ENCODE measurements at places on chromosomes 11 and 22.

- no peak for DNase-seq
Observed at GRCh38 chr11:45918962-45919675, 1.4 kb upstream of the PEX16 start.

DNA sequence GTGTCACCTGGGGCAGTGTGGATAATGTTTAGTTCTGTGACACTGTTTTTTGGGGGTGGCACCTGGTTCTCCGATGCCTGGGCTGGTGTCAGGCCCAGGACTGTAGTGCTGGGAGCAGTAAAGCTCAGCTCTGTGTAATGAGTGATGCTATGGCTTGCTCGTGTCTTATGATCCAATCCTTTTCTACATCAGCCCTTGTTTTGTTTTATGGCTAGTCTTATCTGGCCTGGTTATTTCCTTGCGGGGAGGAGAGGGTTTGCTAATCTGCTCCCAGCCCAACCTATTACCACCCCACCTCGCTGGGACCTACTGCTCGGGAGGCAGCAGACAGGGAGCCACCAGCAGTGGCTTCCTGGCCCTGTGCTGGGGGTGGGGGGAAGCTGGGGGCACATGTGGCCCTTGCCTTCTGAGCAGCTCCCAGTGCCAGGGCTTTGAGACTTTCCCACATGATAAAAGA, 35.0 kb upstream of the TPBGL start:
- DNase-seq = no peak

- no peak for DNase-seq
Observed at GRCh38 chr11:89625171-89625570, 84.9 kb upstream of the TRIM77 start.

DNA sequence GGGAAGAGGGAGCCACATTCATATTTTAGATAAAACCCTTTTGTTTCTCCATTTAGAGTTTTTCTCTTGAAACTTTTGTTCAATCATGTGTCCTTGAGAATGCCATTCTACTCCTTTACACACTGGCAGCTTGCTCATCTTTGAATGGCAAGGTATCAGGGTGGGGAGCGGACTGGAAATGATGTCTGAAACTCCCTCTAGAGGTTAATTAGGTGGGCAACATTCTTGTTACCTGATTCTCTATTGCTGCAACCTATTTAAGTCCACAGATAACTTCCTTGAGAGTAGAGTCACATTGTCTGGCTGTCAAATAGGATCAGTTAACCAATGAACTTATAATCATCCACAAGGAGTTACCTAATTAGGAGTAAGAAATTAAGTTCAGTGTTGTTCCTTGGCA, 533.6 kb upstream of the API5 start:
- peak; percentile 37 for DNase-seq

DNA sequence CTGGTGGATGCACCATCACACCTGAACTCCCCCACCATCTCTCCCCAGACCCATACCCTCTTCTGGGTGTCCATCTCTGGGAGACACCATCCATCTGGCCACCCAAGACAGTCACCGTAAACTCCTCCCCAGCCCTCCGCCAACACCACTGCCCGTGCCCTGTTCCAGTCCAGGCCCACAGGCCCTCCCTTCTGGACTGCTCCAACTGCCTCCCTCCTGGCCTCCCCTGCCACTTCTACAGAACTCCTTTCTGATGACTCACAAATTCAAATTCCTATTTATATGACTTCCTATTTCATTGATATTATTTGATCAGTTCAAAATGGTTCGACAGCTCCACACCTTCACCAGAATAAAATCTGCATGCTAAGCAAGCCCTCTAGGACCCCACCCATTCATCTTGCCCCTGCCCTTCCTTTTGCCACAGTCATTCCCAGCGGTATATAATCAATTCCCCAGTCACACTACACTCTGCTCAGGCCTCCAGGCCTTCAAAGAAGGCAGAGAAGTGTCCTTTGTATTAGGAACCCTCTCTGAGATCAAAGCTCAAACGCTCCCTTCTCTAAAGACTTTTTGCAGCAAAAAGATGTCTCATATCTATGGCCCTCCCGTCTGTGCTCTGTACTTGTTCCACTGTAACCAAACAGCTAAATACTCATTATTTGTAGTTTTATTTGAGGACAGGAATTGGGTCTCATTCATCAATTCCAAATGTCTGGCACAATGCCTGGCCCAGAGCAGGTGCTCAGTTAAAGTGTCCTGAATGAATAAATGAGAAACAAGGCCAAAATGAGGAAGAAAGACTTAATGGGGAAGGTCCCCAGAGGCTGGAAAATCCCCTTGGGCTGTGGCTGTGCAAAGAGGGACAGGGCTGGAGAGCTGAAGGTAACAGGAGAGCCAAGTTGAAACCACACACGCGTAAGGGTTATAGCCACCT, 29.0 kb downstream of the MYH9 start:
- no peak for DNase-seq

GRCh38 chr11:131858505-131858904, 488.1 kb downstream of the NTM start:
- no peak for DNase-seq

DNA sequence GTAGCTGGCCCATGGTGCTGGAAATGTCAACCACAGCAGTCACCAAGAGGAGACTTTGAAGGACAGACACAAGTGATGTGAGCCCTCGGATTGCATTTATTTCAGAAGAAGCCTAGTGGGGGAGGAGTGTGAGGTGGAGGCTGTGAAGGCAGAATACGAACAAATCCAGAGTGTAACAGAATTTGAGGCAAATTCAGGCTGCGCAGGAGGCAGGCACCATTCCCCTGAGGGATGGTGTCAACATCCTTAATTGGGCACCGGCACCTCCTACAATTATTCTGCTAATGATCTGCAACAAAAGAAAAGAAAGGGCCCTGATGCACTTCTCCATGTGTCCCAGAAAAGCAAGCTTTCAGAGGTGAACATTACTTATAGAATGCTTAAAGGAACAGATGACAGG, 32.2 kb downstream of the CWC15 start:
- DNase-seq = no peak

DNA sequence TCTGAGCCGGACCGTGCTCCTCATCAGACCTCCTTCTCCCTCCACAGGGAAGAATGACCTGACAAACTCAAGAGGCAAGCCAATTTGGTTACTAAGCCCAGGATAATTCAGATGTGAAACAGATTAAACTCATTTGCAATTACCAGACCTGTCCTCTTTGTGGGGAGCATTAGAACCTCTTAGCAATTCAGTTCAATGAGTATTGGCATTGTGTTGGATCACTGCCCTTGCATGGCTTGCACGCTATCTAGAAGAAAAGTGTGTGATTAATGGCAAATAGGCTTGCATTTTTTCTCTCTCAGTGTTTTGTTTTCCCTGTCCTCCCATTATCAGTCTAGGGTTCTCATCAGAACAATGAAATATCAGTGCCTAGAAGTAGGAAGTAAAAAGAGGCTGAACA, 365.6 kb downstream of the OPCML start:
- no peak for DNase-seq

Data from iPS DF 6.9 (cell line).